ENCODE measurements at places on chromosomes 5 and 9.

DNA sequence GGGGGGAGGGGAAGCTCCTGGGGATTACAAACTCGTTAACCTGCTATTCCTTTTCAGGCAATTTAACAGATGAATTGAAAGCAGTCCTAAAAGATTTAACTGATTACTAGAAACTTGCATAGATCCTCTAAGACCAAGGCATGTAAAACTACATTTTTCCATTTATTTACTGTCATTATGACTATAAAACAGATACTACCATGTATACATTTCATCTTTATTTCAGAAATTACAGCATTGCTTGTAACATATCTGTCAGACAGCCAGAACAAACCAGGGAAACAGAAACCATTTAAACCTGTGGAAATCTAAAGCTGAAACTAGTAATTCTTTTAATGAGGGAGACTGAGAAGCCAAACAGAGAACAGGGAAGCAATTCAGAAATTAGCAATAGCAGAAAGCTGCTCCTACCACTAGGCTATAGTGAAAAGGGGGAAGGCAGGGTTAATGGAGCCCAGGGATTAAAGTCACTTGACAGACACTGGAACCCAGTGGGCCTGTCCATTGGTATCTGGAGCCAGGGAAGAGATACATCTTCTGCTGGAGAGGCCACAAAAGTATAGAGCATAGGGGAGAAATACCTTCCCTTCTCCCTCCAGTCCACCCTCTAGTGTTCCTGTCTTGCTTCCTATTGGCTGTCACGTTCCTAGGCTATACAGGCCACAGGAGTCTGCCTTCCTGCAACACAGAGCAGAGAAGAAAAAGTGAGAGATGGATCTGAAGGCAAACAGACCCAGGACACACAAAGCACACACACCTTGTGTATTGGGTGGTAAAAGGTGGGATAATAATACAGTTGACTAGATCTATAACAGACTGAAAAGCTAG is 33.8 kb downstream of the PDCD1LG2 start:
- no peak for DNase-seq

- DNase-seq = no peak
Measured at GRCh38 chr5:167587772-167588437, 703.5 kb upstream of the WWC1 start.

DNA sequence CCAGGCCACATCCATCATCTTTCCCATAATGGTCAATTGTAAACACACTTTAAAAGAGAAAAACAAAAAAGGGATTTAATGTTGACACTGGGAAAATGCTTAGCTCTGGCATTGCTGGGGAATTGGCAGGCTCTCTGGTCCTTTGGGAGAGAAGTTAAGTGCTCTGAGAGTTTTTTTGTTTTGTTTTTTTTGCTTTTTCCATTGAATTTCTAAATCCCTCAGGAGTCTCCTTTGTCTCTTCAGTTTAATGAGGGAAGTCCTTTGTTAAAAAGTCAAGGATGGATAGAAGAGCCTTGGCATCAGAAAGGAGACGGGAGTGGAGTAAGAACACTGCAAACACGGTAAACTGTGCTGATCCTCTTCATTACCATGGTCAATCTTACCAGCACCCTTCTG is 7.1 kb upstream of the HAND1 start:
- no peak for DNase-seq

- no peak for DNase-seq
Measured at GRCh38 chr5:10702040-10702629, 58.9 kb downstream of the DAP start.

DNA sequence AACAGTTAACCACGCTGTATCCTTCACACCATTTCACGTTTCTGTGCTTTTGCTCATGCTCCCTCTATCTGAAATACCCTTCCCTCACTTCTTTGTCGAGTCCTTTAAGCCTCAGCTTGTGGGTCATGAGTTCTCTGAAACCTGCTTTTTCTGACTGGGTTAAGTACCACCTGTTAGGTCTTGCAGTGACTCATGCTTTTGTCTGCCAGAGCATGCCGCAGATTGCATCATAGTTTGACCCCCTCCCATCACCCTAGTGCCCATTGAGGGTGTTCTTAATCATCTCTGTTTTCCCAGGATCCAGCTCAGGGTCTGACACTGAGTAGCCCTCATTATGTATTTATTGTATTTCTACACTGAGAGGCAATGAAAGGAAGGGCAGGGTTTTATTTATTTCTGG is 190.2 kb downstream of the ASTN2 start:
- DNase-seq = no peak

GRCh38 chr9:112194969-112195431 is 19.9 kb upstream of the SUSD1 start:
- DNase-seq = no peak

GRCh38 chr5:68232277-68232676 is 16.7 kb downstream of the PIK3R1 start:
- no peak for DNase-seq

- no peak for DNase-seq
Measured at GRCh38 chr9:38380230-38380871, 12.2 kb upstream of the ALDH1B1 start.

GRCh38 chr9:128121924-128122808 is 5.4 kb downstream of the PTGES2 start:
- peak; percentile 32 for DNase-seq

DNA sequence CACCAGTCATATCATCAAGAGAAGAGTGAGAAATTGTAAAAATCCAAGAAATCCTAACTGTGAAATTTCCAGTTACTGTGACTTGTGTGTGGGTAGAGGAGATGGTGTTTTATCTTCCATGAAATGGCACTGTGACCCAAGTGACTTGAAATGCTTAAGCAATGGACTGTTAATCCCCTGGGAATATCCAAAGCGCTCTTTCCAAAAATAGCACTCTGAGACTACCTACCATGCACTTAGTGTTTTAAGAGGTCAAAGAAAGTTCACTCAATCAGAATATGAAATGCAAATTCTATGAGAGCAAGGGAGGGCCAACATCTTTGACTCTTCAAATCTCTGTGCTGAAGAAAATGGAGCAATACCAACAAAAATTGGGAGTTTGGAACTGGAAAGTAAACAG is 244.0 kb downstream of the GABRB2 start:
- no peak for DNase-seq

DNA sequence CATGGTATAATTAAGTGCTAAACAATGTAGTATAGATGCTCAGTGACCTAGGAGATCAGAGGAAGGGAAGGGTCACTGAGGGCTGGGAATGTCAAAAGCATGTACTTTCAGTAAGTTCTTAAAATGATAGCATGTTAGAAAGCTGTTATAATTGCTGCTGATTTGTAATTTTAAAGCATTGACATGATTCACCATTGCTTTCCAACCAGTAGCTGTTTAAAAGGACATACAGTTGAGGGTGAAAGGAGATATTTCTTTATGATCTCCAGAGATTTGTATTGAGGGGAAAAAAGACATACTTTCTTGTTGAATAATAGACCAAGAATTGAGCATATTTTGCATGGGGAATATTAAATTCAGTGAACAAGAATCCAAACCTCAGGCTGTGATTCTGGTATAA is 1.2 kb upstream of the SLC1A3 start:
- DNase-seq = no peak

DNA sequence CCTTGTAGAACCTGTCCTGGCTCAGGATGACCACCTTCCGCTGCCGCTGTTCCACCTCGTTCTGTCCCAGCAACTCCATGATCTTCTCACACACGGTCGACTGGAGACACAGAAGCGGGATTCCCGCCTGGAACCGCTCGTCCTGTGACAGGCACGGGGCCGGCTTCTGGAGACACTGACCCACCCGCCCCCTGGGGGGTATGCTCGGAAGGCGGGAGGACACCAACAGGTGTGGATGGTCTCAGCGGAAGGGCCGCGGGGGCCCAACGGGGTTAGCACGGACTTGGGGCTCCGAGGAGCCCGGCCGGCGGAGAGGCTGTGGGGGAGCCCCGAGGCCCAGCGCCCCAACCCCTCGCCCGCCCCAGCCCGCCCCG is 530 bp downstream of the UCK1 start:
- DNase-seq = peak; percentile 61

GRCh38 chr9:35650341-35651158 is at the start of gene SIT1:
TSS of gene SIT1 (minus strand) at chr9:35650931. CDS start at chr9:35650853, 78 bp downstream.
- no peak for DNase-seq

GRCh38 chr9:135086597-135087488 is 625 bp upstream of the OLFM1 start:
- no peak for DNase-seq

DNA sequence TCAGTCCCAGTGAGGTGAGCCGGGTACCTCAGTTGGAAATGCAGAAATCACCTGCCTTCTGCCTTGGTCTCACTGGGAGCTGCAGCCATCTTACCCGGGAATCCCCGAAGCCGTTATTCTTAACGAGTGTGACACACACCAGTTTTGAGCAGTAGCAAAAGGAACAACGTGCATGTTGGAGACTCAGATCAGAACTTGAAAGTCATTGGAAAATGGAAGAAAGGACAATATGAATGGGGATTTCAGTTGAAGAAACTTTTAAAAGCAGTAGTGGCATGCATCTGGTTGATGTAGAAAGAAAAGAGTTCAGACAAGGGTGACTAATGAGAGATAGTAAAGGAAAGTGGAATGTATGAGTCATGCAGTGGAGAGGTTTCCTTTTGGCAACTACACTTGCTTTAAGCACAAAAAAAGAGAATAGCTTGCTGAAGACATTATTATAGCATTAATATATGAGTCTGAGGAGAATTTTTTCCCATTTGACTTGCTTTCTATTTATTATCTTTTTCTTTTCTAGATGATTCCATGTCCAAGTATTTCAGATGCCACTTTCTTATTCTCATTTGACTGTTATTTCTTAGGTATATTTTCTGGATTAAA is 44.4 kb upstream of the ANKDD1B start:
- DNase-seq = no peak

- no peak for DNase-seq
Measured at GRCh38 chr9:114123031-114123977, 24.2 kb upstream of the KIF12 start.

DNA sequence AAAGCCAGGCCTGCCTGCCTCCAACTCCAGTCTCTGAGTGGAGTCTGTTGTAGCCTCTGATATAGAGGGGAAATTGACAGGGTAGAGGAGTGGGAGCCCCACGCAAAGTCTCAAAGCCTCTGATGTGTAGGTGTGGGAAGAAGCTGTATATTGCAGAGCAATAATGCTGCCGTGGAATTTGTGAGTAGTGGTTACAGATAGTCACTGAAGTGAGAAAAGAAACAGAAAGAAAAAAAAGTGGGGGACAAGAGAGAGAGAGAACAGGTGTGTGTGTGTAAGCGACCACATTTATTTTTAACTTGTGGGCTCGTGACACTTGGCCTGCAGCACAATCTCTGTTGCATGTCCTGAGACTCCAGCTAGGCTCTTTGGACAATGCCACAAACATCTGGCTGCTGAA is 227.8 kb downstream of the NSG2 start:
- no peak for DNase-seq

DNA sequence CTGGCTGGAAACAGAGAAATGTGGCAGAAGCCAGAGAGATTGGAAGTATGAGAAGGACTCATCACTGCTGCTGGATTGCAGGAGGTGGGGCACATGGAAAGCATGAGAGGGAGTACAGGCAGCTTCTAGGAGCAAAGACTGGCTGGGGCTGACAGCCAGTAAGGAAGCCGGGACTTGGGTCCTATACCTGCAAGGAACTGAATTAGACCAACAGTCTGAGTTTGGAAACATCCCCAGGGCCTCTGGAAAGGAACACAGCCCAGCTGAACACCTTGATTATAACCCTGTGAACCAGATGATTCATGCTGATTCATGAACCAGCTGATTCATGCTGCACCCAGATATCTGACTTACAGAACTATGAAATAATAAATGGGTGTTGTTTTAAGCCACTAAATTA is 93.4 kb downstream of the OSTF1 start:
- no peak for DNase-seq

GRCh38 chr9:4266602-4267001 is 33.3 kb downstream of the GLIS3 start:
- DNase-seq = no peak

- DNase-seq = peak; percentile 59
Measured at GRCh38 chr5:141605523-141606277, 13.1 kb downstream of the DIAPH1 start.

- no peak for DNase-seq
Measured at GRCh38 chr5:148140846-148141245, 27.5 kb upstream of the SPINK14 start.

DNA sequence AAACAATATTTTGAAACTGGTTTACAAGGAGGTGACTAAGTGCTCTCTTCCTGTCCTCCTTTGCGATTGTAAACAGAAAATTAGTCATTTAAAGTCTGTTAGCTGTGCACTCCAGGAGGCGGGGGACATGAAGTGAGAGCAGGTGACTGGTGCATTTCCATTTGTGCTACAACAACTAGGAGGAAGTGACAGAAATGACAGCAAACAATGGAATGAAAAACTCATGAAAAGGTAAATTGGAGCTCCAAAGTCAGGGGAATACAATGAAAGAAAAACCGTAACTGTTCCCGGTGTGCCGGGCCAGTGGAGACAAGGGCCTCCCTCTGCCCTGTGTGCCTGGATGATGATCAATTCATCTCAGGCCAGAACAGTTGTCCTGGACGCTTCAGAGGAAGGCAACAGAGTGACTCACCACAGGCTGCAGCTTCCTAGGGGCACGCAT is 439.9 kb downstream of the GADD45G start:
- DNase-seq = no peak

DNA sequence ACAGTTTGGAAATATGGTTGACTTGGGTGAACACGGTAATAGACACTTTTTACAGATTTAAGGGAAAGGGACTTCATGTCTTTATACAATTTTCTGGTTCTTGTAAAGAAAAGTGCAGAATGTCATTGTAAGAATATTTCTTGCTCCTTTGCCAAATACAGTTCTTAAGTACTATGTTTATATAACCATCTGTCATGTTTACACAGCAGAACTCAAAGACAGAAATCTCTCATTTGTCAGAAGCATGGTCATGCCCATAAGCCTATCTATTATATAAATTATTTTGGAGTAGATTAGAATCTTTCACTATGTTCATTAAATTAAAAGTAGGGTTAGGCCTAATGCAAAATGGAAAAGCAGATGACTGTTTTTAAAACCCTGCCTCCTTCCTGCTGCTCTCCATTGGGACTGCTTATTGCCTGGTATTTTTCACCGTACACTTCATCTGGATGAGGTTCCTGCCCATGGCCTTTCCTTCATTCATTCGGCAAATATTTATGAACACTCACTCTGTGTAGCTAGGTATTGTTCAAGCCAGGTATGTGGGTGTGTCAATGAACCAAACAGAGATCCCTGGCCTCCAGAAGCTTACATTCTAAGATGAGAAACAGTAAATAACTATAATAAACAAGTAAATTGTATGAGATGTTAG is 558.1 kb downstream of the NR2F1-AS1 start:
- DNase-seq = no peak

GRCh38 chr9:128627127-128627715 is 29.4 kb downstream of the DYNC2I2 start:
- peak; percentile 34 for DNase-seq

- DNase-seq = no peak
Measured at GRCh38 chr5:10745133-10745532, 15.9 kb downstream of the DAP start.

- peak; percentile 79 for DNase-seq
Measured at GRCh38 chr9:131885144-131885609, 145.3 kb upstream of the RAPGEF1 start.

GRCh38 chr5:133222979-133223378 is 171.2 kb downstream of the HSPA4 start:
- no peak for DNase-seq
